ENCODE measurements at places on chromosomes 2 and 18.

- DNase-seq = no peak
Observed at GRCh38 chr18:35153609-35154272, 87.1 kb upstream of the ZNF397 start.

GRCh38 chr2:877747-878146 lies 72.9 kb upstream of the SNTG2 start:
- DNase-seq = no peak

DNA sequence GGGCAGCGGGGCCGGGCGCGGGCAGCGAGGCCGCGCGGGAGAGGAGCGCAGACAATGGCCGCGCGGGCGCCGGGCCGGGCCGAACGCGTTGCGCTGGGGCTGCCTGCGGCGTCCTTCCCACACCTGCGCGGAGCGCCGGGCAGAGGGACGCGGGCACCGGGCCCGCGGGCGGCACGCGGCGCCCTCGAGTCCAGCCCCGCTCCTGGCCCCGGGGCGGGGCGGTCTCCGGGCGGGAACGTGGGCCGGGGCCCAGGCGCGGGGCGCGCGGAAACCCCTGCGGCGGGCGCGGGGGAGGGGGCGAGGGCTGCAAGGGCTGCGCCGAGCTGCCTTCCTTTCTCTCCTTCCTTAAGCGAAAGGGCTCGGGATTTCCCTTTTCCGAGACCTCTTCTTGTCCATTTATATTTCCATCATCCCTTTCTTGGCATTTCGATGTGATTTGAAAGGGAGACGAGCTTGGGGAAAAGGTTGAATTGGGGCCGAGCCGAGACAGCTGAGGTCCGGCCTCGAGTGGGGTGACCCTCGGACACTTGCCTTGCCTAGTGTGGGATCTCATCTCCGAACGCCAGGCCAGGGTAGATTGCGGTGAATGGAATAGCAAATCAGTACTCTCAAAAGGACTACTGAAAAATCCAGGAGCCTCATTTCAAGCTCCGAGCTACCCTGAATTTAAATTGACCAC lies 676 bp downstream of the KLHL23 start:
- no peak for DNase-seq

- no peak for DNase-seq
Observed at GRCh38 chr2:50594233-50594632, 437.7 kb downstream of the NRXN1 start.

- no peak for DNase-seq
Observed at GRCh38 chr2:206798000-206798399, 32.6 kb downstream of the FASTKD2 start.

- no peak for DNase-seq
Observed at GRCh38 chr2:133788386-133788785, 220.1 kb upstream of the NCKAP5 start.

GRCh38 chr2:74334931-74335333 lies 8.3 kb downstream of the SLC4A5 start:
- no peak for DNase-seq
